ENCODE measurements at places on chromosomes 3 and 15.

GRCh38 chr15:54206586-54207321 is 228.5 kb downstream of the UNC13C start:
- DNase-seq = no peak

DNA sequence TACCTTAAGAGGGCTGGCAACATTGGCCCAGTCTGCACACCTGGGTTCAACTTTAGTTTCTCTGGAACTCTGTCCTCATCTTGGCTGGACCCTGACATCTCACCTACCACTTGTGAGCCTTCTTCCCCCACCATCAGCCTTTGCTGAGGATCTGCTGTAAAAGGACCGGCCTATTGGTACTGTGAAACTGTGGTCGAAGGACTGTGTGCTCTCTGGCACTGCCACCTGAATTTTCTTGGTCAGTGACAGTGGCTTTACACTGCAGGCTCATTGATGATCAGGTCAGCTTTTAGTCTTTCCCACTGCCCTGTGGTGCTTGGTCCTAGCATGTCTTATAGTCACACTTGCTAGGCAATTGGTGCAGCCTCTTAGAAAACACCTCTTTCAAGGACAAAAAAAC is 86.9 kb downstream of the PEX5L start:
- no peak for DNase-seq

GRCh38 chr3:154872074-154872473 is 208.0 kb upstream of the MME start:
- no peak for DNase-seq

DNA sequence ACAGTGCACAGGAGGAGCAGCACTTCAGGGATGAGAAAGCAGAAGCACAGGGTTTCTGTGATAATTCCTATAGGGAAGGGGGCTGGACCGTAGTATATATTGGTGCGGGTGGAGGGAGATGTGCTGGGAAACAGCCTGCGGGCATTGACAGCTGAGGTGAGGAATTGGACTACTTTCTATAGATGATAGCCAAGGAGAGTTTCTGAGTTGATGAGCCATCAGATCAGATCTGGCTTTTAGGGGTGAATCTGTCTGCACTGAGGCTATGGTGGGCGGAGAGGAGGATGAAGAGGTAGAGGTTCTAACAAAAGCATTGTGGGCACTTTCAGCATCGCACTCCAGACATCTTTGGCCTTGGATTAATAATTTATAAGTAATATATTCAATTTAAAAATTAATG is 33.1 kb downstream of the SELENOT start:
- no peak for DNase-seq

DNA sequence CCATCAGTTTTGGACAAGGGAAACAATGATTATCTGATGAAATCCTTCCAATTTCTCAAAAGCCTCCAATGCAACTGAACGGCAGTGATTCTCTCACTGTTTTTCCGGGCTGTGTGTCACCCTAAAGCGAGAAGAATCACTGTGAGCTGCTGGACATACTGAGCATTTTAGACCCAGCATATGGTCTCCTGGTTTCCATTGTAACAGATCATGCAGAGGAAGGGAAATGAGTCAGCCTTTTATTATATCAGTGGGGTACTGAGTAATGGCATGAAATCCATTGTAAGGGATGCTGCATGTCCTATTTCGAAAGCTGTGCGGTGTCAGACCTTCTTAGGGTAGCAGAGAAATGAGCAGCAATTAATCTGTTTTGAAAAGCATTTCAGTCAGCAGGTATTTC is 287.1 kb downstream of the IL5RA start:
- no peak for DNase-seq

DNA sequence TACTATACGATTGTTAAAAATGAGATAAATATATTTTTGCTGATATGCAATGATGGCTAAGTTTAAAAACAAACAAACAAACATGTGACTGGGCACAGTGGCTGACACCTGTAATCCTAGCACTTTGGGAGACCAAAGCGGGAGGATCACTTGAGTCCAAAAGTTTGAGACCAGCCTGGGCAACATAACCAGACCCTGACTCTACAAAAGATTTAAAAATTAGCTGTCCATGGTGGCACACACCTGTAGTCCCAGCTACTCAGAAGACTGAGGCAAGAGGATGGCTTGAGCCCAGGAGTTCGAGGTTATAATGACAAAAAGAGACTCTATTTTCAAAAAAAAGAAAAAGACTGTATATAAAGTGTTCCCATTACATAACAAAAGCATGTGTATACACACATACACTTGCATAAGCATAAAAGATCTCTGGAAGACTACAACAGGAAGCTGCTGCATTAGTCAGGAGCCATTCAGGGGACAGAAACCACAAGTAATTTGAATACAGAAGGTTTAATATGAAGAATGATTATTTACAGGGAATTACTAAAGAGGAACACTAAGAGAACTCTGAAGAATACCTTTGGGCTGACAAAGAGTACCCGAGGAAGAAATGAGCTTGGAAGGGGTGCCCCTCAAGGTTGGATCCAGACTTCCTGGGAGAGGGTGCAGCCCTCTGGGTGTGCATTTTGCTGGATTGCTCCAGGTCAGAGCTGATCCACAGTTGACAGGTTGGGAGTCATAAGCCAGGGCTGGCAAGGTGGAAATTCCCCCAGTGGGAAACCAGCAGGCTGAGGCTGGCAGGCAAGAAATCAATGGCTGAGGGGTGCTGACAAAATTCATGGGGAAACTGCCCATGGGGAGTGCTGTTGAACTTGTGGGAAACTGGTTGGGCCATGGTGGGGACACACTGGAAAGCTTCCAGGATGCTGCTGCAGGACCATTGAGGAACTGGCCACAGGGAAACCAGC is 9.3 kb upstream of the TM4SF18 start:
- DNase-seq = no peak

- DNase-seq = no peak
Observed at GRCh38 chr15:66169625-66170024, 83.9 kb downstream of the MEGF11 start.

- DNase-seq = no peak
Observed at GRCh38 chr3:52185837-52186236, 12.1 kb upstream of the ALAS1 start.

- no peak for DNase-seq
Observed at GRCh38 chr3:151843275-151843674, 29.4 kb downstream of the AADAC start.

DNA sequence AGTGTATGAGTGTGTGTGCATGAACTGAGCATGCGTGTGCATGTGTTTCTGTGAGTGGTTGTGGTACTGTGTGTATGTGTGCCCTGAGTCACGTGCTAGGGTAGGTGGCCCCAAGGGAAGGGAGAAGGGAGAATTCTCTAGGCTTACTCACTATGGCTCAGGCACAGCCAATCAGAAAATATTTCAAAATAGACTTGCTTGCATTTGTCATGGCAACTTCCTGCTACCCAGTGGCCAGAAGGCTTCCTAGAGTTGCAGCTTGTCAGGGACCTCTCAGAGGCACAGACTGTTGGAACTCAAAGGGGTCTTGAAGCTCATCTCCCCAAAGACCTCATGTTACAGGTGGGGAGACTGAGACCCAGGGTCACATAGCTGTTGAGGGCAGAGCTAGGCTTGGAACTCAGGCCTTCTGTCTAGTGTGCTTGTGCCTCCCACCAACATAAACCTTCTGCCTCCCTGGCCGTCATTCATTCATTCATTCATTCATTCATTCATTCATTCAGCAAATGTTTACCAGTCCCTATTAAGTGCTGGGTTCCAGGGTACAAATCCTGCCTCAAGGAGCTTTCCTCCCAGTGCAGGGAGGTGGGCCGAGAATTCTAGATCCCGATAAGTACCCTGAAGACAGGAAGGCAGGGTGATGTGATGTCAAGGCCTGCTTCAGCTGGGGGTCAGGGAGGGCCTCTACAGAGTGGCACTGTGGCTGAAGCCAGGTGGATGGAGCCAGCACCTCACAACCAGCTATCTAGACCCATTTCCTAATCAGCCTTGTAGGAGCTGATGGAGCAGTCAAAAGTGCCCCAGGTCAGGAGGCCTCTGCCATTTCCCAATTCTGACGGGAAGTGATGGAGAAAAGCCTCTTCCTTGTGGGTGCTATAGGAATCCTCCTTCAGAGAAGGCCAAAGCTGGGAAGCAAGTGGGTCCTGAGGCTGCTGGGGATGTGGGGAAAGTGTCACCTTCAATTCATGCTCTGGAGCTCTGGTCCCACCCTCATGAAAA is 10.9 kb upstream of the RFT1 start:
- no peak for DNase-seq

DNA sequence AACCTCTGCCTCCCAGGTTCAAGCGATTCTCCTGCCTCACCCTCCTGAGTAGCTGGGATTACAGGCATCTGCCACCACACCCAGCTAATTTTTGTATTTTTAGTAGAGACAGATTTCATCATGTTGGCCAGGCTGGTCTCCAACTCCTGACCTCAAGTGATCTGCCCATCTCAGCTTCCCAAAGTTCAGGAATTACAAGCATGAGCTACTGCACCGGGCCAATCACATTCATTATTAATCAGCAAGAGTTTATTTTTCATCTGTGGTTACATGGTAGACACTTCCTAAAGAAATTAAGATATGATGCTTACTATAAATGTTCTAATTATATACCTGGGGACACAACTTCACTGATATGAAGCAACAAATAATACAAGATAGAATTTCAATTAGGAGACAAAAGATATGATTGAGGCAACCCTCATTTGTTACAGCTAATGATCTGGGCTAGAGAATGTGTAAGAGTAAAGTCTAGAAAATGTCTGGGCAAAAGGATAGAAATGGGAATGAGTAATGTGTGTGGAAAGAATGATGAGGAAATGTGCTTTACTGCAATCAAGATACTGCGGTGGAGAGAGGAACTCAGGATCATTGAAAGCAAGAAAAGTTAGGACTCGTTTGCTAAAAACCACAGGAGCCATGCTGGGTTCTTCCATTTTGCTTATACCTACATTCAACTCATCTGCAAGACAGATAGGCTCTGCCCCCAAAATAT is 366.8 kb downstream of the ZIC1 start:
- DNase-seq = no peak

GRCh38 chr15:56038707-56039106 is 45.3 kb upstream of the NEDD4 start:
- no peak for DNase-seq

GRCh38 chr15:74780523-74781430 is 1.1 kb upstream of the CSK start:
- no peak for DNase-seq

GRCh38 chr3:36729204-36730056 is 34.9 kb downstream of the DCLK3 start:
- no peak for DNase-seq

- no peak for DNase-seq
Observed at GRCh38 chr3:123741041-123741511, 143.1 kb downstream of the MYLK start.

DNA sequence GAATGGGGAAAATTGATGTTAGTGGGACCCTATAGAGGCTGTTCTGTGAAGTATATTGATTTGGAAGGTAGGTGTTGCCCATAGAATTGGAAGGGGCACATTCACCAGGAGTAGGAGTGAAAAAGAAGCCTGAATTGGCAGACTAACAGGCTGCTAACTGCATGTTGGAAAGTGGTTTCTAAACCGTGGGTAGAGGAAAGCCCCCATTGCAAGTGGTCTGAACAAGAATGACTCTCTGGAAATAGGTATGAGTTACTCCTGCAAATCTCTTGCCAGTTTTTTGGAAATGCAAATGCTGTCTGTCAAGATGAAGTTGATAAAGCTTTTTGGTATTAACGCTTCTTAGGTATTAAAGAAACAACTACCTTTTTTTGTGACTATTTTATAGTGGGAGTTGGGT is 3.5 kb downstream of the UBE2E1 start:
- no peak for DNase-seq

DNA sequence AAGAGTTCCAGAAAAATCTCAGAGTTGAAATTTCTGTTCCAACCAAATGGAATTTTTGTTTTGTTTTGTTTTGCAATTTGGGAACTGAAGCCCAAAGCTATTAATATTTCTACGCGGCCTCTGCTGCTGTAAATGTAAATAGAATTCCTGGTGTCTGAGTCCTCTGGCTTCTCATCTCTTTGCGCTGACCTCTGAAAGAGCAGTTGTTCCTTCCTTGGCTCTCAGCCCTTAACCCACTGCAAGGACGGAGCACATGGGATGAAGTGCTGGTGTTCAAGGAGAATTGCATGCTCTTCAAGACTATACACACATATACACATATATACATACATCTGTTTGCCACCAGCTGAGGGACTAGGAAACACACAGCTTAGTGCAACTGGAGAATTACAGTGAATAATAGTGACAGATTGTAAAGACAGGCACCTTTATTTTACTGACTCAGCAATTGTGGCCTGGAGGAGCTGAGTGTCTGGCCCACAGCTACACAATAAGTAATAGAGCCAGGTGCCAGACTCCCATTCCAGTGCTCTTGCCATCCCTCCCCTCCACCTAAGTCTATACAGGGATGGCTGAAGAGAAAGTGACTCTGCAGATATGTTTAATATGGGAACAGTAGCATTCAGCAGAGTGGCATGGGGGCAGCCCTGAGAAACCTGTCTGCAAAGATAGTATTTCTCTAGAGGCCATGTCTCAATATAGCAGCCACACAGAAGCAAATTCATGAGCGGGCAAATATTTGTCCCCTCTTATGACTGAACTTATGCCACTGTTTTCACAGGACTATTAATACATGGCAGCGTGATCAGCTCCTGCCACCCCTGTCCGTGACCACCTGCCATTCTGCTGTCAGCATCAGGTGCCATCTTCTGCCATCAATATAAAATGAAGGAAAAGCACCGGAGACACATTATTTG is 42.3 kb downstream of the NEK10 start:
- no peak for DNase-seq

- no peak for DNase-seq
Observed at GRCh38 chr15:64210371-64210770, 47.5 kb upstream of the PPIB start.

DNA sequence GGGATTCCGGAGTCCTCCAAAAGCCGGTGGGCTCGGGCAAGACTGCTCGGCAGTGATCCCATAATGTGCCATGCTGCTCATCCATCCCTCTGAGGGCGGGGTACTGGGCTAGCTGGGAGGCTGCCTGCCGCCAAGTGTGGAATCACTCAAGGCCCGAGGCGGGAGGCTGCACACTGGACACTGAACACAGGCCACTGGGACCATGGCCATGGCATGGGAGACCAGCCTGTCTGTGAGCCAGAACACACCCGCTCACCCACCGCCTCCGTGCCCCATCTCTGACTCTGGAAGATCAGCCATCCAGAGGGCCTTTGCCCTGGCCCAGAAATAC is 1.4 kb downstream of the C3orf22 start:
- no peak for DNase-seq

DNA sequence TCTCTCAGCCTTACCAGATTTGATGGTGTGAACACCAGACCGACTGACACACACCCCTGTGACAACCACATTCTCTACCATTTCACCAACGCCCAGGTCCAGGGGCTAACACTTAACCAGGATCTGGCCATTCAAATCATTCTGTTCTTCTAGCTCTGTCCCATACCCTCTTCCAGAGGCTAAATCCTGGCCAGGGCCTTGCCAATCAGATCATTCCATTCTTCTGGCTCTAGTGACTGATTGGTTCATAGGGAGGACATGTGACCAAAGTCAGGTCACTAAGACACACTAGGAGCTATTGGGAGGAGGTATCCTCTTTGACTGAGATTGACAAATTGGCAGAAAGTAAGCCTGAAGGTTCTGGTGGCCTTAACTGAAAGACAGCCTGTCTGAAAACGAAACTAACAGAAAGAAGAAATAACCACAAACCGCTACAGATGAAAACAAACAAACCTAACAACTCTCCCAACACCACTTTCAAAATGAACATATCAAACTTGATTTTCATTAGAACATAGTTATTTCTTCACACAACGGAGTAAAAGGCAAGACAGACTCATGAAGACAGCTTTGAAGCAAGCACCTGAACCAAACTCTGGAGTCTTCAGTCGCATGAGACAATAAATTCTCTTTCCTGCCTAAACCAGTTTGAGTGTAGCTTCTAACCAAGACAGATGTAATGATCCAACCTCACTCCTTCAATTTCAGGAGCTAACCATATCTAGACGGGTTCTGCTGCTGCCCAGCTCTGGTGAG is 68.5 kb downstream of the TRANK1 start:
- no peak for DNase-seq
